ENCODE measurements at places on chromosomes 3 and 15.

DNA sequence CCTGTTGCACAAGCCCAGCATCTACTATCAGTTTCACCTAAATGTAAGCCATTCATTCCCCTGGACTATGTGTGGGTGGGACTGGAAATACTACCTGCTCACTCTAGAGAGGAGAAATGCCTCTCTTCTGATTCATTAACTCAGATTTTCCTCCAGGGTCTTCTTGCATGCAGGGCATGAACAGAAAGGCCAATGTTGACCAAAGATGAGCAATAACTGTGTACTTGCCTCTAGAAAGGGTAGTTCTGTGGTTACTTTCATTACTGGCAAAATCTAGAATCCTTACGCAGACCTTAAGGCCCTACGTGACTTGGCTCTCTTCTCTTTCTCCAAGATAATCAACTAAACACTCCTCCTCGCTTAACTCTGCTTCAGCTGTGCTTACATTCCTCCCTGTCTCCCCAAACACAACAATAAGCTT lies 81.4 kb upstream of the PSMD6 start:
- DNase-seq, result no peak

DNA sequence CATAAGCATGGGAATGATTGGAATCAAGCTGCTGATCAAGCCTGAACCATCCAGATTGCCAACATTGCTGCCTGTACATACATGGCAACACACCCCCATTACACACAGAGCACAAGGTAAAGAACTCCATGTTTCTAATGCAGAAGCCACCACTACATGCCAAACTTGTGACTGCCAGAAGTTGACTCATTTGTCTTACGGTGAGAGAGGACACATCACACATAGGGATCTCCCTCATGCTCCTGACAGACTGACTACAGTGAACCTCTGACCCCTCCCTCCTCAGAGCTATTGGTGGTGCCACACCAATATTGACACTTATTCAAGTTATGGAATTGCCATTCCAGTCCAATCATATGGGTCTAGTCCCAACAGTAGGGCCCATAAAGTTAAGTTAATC lies 42.3 kb downstream of the EFHB start:
- DNase-seq, result no peak

DNA sequence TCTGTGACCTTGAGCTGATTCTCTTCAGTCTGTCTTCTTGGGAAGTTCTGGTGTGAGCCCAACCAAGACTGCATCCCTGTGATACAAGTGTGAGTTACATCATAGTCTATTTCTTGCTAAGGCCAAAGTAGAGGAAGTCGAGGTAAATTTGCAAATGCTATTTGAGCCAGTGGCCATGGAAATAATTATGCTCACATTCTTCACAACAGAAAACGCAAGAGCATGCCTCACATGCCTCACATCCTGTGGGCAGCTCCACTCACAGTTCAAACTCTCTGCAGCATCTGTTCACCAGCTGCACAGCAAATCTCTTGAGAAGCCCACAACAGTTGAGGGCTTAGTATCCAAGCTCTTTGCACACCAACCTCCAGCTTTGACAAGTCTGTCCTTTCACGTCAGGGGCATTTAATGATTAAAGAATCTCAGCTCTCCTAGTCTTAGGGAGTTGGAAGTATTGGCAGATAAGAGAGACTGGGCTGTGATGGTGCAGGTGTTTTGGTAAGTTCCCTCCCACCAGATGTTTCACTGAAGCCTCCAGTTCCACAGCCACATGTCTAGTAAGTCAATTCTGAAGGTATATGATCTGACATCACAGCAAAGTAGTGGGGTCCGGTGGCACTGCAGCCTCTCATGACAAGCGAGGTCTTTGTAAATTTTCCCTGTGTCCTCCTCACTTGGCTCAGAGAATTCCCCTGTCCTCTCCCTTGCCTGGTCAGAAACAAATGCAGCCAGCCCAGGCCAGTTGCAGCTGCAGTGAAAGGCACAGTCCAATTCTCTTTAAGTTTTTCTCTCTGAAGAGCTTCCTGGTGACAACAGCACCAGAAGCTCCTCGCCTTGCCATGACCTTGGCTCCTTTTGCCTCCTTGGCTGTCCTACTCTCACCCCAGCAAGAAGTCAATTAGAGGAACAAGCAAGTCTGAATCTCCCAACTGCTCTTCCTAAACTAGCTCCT lies 166.1 kb downstream of the SSR3 start:
- no peak for DNase-seq

- DNase-seq, result no peak
Measured at GRCh38 chr15:38610748-38611147, 46.1 kb upstream of the RASGRP1 start.

DNA sequence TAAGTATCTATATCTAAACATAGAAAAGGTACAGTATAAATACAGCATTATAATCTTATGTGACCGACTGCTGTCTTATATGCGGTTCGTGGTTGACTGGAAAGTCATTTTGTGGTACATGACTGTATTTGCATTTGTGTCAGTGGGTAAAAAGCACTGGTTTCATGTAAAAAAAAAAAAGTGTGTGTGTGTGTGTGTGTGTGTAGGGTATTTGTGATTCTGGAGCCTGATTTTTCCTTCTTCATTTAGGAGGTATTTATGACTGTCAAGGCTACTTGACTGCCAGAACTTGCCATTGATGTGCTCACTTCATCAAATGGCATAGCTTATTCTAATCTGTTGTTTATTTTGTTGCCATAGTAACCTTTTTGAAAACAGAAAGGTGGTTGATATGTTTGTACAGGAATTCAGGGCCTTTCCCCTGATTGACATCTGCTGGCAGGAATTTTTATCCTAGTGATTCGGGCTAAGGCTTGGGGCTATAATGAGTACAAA lies 63.2 kb downstream of the AKAP13 start:
- DNase-seq, result no peak

DNA sequence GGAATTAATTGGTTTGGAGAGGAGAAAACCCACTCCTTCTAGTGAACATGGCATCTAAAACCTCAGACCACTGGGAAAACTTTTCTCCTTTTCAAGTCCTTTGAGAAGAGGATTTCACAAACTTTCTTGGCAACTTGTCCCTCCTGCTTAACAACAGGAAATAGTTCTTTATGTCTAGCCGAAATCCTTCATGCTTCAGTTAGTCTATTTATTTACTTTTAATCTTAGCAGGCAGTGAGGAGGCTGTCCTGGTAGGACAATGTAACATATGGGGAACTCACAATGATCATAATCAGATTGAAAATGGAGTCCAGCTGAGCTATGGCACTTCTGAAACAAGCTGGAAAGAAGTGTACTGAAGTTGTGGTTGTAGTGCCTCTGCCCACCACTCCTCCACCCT lies 50.6 kb downstream of the KY start:
- DNase-seq, result no peak

- no peak for DNase-seq
Measured at GRCh38 chr3:177468331-177468730, 271.0 kb upstream of the TBL1XR1 start.

- no peak for DNase-seq
Measured at GRCh38 chr3:60594025-60594424, 657.2 kb downstream of the FHIT start.

- no peak for DNase-seq
Measured at GRCh38 chr3:56775838-56776555, 25.8 kb downstream of the ARHGEF3 start.

- DNase-seq, result no peak
Measured at GRCh38 chr3:81302045-81302444, 459.4 kb downstream of the GBE1 start.

DNA sequence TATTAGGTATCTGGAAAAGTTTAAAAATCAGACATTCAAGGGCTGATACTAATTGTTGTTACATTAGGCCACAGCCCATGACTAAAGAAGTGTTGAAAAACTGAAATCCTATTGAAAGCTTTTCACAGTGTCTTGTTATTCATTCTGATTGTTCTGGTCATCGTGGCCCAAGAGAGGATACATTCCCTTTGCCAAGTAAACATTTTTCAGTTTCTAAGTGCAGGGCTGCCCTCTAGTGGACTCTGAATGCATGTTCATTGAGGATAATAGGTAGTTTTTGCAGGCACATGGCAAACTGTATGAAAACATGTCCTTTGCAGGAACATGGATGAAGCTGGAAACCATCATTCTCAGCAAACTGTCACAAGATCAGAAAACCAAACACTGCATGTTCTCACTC lies 181.1 kb downstream of the MYRIP start:
- no peak for DNase-seq

- no peak for DNase-seq
Measured at GRCh38 chr15:26943866-26944265, 27.1 kb upstream of the GABRG3 start.

DNA sequence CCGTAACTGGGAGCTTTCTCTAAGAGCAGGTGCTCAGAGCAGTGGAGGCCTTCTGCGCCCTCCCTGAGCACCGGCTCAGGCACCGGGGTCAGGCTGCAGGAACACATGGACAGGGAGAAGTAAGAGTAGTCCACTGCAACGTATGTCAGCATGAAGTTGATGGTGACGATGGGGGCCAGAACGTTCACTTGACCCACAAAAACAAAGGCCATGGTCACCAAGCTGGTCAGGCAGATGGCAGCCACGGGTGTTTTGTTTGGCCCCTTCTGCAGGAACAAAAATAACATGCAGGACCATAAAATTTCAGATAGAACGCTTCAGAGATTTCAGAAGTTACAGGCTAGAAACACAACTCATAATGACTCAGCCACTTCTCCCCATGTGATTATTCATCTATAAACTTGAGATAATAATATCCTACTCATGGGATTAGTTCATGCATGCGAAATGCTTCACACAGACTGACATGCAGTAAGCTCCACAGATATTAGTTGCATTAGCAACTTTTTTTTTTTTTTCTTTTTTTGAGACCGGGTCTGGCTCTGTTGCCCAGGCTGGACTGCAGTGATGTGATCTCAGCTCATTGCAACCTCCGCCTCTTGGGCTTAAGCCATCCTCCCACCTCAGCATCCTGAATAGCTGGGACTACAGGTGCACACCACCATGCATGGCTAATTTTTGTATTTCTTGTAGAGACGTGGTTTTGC lies 52.2 kb upstream of the HEG1 start:
- DNase-seq, result no peak

DNA sequence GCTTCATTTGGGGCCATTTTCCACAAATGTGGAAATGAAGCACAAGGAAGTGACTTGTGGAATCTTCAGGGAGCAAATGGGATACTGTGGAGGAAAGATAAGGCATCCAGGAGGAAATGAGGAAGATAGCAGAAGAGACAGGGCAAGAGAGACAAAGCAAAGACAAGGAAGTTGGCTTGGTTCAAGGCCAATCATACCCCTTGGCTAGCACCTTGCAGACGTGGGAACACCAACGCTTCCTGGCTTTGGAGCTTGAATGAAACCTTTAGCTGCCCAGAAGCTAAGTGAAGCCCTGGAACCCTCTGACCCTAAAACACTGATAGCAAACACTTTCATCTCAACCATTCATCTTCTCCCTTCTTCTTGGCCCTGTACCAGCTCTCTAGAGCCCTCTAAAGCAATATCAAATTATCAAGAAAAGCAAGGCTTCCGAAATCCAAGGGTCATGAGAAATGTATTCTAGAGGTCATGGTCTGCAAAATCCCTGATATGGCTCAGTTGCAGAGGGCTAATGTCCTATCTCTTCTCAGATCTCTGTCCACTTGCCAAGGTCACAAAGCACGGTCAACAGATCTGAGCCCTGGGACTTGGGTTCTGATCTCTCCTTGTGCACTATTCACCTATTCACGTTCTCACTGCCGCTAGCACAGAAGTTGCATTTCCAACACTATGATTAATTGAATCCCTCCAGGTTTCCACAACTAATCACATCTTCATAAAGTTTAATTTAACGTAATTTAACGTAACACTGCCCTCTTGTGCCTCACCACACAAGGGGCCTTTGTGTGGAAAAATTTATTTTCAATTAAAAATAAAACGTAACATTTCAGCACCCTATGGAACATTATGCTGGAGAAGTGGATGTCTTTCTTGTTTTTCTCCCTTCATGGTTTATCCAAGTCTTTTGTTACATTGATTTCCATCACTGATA lies 557.6 kb upstream of the ADAMTS9 start:
- DNase-seq, result no peak

GRCh38 chr3:33658621-33658990 lies 59.4 kb downstream of the CLASP2 start:
- DNase-seq, result no peak

DNA sequence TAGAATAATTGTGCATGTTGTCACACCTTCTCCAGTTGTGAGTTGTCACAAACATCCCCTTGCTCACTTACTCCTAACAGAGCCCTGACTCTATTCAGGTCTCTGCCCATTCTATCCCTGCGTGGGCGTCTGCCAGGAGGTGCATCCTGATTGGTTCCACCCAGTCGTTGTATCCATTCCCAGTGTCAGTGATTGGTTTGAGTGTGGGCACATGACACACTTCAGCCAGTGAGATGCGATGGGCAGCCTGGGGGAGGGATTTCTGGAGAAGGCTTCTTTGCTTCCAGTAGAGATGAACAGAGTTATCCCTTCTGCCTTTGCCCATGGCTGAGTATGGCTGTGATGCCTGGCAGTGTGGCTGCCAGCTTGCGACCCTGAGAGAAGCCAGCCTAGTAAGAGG lies 18.7 kb downstream of the PXYLP1 start:
- no peak for DNase-seq

DNA sequence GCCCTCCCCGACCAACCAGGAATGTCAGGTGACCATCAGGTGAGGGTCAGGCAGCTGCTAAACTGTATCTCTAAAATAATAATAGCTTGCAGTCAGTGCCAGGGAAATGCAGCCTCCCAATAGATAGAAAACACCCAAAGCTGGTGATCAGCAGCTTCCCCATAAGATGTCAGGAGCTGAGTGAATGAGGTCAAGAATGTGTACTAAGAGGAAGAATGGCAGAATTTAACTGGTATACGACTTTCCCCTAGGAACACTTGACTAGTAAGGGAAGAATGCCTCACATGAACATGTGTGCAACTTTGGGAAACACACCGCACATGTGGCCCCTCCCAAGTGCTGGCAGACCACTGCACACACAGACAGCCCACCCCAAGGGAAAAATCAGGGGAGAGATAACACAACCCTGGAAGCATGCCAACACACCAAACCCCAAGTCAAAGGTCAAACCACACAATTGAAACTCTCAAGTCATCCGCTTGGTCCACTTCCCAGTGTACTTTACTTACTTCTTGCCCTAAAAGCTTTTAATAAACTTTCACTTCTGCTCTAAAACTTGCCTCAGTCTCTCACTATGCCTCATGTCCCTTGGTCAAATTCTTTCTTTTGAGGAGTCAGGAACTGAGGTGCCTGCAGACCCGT lies 806.5 kb downstream of the OTOL1 start:
- no peak for DNase-seq

DNA sequence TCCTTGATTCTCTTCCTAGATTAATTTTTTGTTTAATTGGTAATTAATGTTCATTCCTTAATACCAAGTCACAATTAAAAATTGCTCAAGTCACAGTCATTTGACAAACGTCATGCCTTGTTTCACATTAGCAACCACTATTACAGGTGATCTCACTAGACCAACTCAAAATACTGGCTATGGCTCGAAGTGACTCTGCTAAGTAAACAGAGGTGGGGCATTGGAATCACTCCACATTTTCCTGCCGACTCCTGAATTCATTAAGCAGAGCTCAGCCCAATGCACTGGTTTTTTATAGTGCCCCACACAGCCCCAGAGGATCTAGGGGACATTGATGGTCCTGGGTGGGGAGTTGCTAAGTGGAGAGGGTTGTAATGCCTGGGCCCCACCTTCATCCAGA lies 201.2 kb upstream of the NSMCE3 start:
- no peak for DNase-seq

GRCh38 chr3:11600501-11601282 lies 43.0 kb downstream of the VGLL4 start:
- no peak for DNase-seq
